ENCODE measurements at places on chromosomes 11 and 22.

- no peak for DNase-seq
These were observed 183.2 kb upstream of the NECTIN1 start for GRCh38 chr11:119912229-119912628.

DNA sequence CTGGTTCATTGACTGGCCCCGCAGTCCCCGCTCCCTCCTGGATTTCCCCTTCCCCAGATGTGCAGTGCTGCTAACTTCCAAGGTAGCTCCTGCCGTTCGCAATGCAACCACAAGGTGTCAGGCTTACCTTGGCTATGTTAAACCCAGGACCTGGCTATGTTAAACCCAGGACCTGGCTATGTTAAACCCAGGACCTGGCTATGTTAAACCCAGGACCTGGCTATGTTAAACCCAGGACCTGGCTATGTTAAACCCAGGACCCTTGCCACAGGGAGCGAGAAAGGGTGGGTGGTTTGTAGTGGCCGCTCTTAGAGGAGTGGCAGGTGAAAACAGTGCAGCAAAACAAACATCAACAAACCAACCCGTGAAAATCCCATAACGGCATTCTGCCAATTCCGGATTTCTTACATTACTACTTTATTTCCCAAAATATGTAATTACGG lies 2.9 kb upstream of the ADAMTS8 start:
- DNase-seq, result peak; percentile 46

DNA sequence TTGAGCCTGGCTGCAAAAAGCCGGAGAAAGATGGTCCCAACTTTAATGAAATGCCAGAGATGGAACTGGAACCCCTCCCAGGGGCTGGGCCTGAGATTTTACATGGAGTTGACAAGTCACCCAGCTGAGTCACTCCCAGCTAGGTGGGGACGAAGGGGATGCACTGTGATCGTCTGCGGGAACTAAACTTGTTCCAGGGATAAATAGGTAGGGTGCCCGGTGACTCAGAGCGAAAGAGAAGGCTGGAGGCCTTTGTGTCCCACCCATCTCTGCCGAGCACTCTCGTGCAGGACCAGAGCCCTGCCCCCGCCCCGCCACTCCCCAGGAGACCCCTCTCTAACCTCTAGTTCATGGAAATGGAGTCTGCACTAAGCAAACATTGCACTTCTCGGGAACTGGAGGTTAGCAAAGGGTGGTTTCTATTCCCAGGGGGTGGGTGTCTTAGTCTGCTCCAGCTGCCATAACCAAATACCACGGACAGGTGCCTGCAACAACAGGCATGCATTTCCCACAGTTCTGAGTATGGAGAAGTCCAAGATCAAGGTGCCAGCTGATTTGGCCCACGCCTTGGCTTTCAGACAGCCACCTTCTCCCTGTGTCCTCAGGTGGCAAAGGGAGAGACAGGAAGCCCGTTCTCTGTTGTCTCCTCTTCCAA lies 60.7 kb upstream of the FADD start:
- no peak for DNase-seq

DNA sequence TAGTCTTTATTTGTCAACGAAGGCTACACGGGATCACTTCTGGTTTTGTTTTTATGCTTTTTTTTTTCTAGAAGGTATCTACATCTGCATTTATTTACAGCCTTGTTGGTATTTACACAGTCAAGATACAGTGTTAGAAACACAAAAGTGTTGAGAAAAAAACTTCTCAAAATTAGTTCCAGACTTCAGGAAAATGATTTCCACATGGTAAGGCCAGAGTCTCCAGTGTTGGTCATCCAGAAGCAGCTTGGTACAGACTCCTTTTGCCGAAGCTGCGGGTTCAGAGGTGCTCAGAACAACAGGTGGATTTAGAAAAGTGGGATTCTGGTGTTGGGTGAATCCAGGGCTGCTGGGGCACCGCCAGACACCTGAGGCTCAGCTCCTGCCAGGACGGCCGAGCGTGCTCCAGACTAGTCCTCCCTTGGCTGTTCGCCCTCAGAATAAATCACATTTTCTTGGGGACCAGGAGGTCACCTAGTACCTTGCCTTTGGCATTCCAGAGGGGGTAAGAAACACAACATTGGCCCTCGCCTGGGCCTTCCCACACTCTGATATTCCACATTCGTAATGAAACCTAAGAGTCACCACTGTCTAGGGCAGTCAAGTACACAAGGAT lies 78.7 kb upstream of the NARS2 start:
- DNase-seq, result no peak

DNA sequence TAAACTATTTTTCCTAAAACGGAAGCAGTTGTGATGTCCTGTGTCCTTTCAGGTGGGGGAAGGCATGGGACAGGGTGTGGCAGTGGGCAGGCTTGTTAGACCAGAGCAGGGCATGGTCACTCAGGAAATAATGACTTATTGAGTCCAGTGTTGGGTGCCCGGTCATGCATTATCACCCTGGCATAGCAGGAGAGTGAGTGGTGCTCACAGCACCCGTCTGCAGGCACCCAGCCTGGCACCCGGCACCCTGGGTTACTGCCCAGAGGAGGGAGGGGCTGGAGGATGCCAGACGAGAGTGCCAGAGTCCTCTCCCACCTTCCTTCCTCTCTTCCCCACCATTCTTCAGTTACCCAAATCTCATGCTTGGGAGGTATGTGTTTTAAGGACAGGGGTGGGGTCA lies 59.1 kb downstream of the ST3GAL4 start:
- no peak for DNase-seq

DNA sequence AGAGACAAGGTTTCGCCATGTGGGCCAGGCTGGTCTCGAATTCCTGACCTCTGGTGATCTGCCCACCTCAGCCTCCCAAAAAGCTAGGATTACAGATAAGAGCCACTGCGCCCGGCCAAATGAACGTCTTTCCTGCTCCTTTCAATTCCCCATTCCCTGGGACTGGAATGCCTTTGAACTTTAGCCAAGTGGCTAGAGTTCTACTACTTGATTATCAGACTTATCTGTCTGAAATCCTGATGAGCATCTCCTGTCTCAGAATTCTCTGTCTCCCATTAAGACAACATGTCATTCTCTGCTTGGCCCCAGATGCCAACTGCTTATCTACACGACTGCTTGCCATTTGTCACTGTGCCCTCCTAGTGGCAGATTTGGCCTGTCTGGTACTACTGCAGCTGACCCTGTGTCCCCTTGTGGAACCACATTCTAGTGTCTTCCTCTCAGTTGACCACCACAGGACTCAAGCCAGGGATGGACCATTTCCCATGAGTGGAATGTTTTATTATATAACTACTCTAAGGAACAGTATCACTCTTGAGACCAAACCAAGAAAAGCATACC lies 33.1 kb upstream of the IPO7 start:
- DNase-seq, result no peak

GRCh38 chr11:110303414-110303826 lies 7.0 kb upstream of the RDX start:
- DNase-seq, result no peak

GRCh38 chr11:74739546-74740270 lies 8.5 kb upstream of the CHRDL2 start:
- DNase-seq, result no peak

- DNase-seq, result no peak
These were observed 44.2 kb downstream of the CCDC81 start for GRCh38 chr11:86418917-86419316.

DNA sequence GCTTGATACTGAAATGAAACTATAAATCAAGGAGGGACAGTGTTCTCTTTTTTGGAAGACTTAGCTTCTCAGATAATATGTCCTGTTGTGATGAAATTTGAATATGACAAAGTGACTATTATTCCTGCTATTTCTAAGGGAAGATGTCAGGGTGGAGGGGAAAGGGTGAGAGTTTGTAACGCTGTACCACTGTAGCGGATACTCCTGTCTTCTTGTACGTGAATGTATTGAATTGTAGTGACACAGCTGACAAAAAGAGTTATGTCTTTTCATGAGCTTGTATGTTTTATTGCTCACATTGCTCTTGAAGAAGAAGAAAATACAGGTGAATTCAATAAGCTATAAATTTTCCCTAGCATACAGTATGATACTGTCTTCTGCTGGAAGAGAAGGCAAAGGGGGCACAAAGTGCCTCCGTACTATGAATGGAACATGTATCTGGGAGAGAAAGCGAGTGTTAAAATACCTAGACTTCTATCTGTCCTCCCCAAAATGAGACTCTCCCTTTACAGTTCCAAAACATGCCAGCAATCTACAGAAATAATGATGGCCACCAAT lies 538.5 kb upstream of the LRRC4C start:
- DNase-seq, result no peak

GRCh38 chr22:39364714-39365491 lies 15.1 kb downstream of the SYNGR1 start:
- DNase-seq, result no peak

DNA sequence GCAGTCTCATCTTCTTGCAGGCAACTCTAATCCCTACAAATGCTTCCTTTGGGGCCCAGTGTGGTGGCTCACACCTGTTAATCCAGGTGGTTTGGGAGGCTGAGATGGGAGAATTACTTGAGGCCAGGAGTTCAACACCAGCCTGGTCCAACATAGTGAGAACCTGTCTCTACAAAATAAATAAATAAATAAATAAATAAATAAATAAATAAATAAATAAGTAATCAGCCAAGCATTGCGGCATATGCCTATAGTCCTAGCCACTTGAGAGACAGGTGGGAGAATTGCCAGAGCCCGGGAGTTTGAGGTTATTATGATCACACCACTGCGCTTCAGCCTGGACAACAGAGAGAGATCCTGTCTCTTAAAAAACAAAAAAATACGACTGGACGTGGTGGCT lies 34.1 kb upstream of the RRAS2 start:
- DNase-seq, result no peak

DNA sequence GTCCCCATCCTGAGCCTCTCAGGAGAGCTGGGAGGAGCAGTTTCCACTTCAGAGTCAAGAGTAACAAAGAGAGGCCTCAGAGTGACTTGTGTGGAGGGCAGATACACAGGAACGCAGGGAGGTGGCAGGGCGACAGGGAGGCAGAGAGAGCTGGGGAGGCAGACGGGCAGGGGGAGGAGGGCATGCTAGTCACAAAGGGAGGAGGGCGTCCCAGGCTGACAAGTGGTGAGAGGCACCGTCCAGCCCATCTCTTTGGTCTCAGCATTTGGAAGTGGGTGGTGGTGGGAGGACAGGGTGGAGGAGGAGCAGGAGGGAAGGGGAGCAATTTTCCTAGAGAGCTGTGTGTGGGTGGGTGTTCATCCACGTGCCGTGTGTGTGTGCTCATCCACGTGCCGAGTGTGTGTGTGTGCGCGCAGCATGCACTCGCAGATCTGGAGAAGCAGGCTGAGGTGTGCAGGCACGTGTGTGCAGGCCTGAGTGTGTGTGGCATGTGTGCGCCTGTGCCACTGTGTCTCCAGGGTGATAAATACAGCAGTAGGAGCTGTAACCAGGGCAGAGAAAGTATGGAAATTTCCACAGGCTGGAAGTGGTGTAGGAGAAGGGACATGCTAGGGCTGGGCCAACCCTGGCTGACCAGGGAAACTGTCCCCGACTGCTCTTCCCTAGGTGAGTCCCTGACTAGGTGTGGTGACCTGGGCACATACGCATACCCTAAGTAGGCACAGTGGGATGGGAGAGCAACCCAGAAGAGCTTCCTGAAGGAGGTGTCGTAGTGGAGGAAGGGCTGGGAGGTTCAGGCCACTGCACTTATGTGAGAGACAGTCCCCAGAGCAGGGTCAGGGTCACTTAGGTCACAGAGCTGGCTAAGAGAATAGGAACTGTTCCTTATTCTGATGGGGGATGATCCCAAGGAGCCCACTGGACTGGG lies 7.3 kb upstream of the PDE2A start:
- DNase-seq, result no peak

GRCh38 chr22:30309951-30310741 lies 16.6 kb downstream of the TBC1D10A start:
- no peak for DNase-seq

DNA sequence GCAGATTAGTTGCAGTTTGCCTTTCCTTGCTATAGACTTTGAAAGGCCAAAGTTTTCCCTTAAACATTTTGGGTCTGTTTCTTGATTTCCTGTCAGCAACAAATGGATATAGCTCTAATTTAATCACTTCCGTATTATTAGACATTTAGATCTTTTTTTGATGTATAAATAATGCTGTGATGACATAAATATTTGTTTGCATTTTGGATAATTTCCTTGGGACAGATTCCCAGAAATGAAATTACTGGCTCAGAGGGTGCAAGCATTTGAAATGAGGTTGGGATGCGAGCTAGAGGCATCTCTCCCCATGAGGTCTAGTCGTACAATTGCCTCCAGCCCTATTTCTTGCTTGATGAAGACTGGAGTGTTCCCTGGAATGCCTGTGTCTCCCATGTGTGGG lies 94.2 kb downstream of the TBC1D22A start:
- DNase-seq, result no peak

GRCh38 chr11:3954448-3955298 lies 99.2 kb downstream of the STIM1 start:
- DNase-seq, result no peak

DNA sequence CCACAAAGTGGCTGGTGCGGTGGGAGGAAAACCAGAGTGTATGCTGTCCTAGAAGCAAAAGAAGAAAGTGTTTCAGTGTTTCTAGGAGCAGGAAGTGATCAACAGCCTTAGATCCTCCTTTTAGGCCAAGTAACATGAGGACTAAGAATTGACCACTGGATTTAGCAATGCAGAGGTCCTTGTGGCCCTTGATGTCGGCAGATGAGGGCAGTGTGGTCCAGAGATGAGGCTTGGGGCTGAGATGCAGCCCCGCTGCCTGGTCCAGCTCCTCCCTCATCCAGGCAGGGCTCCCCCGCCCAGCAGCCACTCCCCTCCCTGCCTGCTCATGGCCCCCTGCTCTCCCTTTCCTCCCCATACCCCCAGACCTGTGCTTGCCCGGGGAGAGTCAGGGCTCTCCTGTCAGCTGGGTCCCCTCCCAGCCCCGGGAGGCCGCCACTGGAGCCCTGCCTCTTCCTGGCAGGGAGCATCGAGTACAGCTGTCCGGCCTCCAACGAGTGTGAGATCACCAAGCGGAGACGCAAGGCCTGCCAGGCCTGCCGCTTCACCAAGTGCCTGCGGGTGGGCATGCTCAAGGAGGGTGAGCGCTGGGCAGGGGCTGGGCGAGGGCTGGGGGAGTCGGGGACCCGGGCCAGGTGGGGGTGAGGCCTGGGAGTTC lies 3.7 kb downstream of the TRMT112 start:
- no peak for DNase-seq

DNA sequence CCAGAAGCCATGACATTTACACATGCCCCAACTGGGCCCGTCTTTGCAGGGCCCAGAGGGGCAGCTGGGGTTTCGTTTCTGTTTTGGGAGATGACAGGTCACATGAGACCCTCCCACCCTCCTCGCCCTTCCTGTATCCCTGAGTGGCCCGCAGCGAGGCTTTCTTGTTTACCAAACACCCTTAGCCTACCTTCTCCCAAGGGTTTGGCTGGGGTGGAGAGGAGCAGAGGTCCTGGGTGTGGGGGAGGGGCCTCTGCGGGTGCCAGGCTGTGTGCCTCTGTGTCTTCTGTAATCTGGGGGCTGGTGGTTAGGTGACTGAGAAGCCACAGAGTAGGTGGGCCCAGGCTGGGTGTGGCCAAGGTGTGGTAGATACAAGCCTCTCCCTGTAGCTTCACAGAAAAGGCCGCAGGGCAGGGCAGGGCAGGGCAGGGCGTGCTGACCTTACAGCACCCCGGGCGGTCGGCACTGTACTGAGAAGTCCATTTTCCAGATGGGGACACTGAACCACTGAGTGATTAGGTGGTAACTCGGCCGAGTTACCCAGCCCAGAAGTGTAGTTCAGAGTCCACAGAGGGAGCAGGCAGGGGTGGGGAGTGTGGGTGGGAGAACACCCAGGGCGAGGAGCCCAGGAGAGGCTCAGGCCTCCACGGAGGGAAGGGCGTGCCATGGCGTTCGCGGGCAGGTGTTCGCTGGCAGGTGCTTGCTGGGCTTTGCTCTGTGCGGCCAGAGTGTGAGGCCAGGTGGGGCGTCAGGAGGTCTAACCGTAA lies 8.7 kb downstream of the PRR5 start:
- no peak for DNase-seq

- no peak for DNase-seq
These were observed 220.9 kb upstream of the PITPNB start for GRCh38 chr22:28139961-28140360.

All from stimulated activated CD4-positive, alpha-beta T cell treated with anti-CD3 and anti-CD28 coated beads, Interleukin-1b, Interleukin-23, amount 100 ng/mL, for 24 hours (primary cell).